ENCODE measurements at places on chromosomes 3 and 15.

DNA sequence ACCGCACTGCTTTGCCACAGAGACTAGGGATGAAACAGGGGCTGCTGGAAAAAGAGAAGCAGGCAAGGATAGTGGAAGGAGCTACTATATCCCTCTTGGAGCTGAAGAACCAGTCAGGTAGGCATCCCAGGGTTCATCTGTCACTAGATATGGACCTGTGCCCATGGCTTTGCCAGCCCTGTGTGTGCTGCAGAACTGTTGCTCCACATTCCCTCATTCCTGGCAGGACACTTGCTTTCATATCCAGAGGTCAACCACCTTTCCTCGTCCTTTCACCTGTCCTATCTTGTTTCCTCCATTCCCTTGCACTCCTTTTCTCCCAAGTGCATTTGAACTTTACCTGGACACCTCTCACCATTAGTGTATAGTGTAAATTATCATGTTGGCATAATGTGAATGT lies 12.0 kb downstream of the SNRK start:
- no peak for DNase-seq

GRCh38 chr3:148101061-148101460 lies 596.6 kb upstream of the AGTR1 start:
- peak; percentile 31 for DNase-seq

GRCh38 chr3:46881596-46882376 lies 4.3 kb downstream of the PTH1R start:
- DNase-seq = no peak

GRCh38 chr3:134216191-134216764 lies 34.4 kb downstream of the RYK start:
- DNase-seq = no peak

DNA sequence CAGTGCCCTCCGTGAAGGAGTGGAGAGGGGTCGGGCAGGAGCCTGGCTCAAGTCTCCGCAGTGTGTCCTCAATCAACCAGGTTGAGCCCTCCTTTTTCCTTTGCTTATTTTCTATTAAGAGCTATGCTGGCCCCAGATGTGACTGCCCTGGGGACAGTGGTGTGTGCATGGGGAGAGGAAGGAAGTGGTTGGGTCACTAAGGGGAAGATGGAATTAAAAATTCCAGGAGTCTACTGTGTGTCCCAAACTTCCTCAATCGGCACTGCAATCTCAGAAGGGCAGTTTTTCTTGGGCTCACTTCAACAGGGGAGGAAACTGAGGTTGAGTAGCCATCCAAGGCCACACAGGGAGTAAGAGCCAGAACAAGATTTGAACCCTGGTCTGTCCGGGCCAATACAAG lies 13.7 kb upstream of the GRIP2 start:
- no peak for DNase-seq

DNA sequence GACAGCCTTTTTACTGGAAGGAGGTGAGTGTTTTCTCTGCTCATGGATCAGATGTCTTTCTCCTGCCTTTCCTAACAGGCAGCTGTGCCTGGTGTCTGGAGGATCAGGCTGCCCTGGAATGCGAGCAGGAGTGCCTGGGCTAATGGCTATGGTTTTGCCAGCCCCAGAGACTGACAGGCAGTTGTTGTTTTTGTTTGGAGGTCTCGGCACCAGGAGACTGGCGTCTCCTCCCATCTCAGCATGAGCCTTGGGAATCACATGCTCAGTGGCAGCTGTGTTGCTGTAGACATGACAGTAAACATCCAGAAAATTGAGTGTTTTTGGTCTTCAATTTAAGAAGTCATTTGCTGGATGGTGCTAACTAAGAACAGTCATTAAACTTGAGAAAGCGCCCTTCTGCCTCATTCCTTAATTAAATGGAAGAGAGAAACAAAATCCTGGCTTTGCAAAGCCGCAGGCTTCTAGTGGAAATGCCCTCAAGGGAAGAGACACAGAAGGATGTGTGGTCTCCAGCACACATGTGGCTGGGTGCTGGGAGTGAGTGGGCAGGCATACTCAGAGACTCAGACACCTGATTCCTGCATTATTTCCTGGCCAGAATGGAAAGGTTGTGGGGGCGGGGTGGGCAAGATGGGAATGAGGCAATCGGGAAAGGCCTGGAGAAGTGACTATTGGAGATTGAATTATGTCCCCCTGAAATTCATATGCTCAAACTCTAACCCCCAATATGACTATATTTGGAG lies 97.0 kb upstream of the NMNAT3 start:
- peak; percentile 25 for DNase-seq
